ENCODE measurements at places on chromosomes 6 and 20.

- no peak for DNase-seq
Observed at GRCh38 chr6:157921685-157922367, 59.8 kb upstream of the SYNJ2 start.

- no peak for DNase-seq
Observed at GRCh38 chr6:53824714-53825113, 29.9 kb downstream of the LRRC1 start.

DNA sequence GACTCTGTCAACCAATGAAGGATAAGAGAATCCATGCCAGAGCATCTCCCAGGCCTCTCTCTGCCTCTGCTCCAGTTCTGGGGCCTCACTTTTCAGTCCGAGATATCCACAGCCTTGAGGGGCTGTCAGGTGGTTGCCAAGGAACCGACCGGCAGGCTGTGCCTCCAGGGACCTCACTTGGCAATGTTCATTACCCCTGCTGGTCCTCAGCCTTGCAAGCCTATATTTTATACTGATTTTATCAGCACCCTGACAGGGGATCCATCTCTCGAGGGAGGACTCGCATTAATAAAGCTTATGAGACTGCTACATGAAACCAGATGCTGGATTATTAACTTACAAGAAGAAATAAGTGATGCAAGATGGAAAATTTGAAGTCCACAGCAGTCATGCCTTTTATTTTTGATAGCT is 39.9 kb downstream of the TMC2 start:
- DNase-seq: no peak

DNA sequence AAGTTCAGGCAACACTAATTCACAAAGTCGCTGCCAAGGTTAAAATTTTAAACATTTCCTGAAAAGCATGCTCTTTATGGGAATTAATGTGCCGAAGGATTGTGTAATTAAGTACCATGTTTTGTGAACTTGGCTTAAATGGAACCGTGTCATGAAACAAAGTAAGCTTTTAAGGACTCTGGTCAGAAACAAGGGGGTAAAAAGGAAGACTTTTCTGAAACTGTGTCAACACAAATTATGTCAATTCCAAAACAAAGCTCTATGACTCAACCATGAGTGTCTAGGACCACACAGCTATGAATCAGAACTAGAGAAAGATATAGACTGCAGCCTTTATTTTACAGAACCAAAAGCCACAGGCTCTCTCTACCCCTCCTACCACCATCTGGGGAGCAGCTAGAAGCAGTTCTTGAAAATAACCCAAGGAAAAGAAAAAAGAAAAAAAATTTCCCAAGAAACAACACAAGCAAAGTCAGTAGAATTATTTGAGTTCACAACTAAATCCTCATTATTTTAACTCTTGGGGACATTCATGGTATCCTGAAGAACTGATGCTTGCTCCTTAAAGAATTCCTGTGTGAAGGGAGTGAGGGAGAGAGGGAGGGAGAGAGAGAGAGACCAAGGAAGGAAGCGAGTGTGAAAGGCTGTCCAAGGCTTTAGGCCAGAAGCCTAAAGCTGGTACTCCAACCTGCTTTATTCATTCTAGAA is 81.9 kb downstream of the ZMYND8 start:
- no peak for DNase-seq

GRCh38 chr20:15496501-15497039 is 1076.7 kb downstream of the KIF16B start:
- no peak for DNase-seq

GRCh38 chr20:61555566-61555965 is 303.5 kb downstream of the CDH4 start:
- no peak for DNase-seq
